ENCODE measurements at places on chromosomes 2 and 18.

DNA sequence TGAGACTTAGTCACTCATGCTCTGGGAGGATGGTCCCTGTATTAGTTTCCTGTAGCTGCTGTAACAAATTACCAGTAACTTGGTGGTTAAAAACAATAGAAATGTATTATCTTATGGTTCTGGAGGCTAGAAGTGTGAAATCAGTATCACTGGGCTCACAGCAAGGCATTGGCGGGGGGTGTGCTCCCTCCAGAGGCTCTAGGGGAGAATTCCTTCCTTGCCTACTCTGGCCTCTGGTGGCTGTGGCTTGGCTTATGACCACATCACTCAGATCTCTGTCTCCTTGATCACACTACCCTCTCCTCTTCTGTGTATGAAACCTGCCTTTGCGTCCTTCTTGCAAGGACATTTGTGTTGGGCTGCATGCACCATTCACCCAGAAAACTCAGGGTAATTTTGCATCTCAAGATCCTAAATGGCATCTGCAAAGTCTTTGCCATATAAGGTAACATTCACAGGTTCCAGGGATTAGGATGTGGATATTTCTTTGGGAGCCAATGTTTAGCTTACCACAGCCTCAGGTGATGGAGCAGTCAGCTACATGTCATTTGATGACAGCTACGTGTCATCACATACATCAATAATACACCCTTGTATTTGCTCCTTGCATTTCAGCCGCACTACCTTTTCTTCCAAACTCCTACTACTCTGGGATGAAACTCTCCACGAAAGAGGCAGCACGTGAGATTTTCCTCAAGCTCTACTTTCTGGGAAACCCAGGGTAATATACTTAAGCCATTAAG lies 49.6 kb upstream of the POU3F3 start:
- no peak for DNase-seq

- no peak for DNase-seq
Observed at GRCh38 chr2:51791496-51791895, 759.6 kb upstream of the NRXN1 start.

GRCh38 chr2:150110548-150110947 lies 376.9 kb downstream of the RND3 start:
- DNase-seq: no peak

- no peak for DNase-seq
Observed at GRCh38 chr2:202700075-202700901, 65.5 kb downstream of the FAM117B start.

GRCh38 chr2:239175181-239175580 lies 225.6 kb downstream of the HDAC4 start:
- no peak for DNase-seq

DNA sequence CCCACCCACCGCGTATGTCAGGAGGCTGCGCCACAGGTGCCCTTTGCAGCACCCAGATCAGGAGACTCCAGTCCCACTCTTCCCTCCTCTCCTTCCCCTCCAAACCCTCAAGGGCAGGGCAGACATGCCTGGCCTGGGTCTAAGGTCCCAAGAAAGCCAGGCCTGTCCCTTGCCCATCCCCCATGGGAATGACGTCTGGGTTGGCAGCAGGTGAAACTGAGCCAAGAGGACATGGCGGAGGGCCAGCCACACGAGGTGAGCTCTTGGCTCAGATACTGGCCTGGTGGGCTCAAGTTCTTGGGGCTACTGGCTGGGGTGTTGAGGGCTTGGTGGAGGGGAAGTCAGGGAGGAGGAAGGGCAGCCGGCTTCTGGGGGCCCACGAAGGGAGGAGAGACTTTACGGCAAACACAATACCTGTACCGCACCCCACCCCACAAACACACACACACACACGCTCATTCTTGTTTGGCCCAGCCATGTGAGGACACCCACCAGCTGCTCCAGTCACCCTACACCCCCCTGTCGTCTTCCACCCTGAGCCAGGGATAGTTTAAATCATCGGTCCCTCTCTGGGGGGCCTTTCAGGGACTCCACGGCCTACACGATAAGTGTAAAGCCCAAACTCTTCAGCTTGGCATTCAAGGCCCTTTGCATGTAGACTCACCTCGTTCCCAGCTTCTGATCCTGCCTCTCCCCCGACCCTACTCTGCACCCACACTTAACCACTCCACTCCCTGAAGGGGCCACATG lies 24.1 kb upstream of the TNS1 start:
- no peak for DNase-seq

GRCh38 chr2:181334158-181334826 lies 122.9 kb upstream of the ITGA4 start:
- DNase-seq: no peak

DNA sequence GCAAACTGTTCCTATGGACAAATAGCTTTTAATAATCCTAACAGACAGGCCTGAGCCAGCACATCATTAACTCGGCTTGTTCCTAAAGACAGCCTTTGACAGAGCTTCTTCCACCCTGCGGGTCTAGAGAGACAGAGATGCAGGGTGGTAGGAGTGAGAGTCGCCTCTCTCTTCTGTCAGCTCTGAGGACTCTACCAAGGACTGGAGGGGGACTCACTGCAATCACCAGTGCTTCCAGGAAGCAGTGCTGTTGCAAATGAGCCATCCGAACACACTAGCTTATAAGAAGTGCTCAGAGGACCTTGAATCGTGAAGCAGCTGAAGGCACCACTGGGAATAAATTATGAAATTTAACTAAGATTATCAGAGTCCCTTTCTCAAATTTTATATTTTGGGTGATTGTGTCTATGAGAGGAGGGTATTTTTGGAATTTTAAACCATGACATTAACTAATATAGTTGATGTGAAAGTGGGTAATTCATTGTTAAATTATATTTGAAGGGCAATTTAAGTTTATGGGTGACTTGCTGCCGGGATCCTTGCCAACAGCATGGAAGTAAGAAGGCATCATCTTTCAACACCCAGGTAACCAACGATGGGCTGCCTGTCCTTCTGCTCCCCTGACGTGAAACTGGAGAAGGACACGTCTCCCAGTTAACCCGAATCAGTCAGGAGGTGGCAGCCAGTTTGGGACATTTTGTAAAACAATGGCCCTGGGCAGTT lies 43.6 kb upstream of the PXDN start:
- DNase-seq: peak; percentile 52

DNA sequence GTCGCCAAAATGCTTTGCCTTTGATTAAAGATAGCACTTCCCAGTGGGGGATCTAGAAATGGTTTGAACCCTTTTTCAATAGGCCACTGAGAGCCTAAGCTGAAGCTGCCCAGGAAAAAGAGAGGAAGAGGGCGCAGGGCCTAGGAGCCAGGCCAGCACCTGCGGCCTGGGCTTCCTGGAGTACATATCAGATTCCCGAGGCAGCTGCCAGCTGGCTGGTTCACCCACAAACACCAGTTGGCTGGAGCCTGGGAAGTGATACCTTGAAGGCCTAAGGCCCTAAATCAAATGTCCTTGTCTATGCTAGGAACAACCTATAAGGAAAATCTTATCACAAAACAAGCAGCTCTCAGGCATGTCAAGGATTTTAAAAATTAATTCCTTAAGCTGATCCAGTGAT lies 37.1 kb downstream of the ANKRD44 start:
- no peak for DNase-seq

DNA sequence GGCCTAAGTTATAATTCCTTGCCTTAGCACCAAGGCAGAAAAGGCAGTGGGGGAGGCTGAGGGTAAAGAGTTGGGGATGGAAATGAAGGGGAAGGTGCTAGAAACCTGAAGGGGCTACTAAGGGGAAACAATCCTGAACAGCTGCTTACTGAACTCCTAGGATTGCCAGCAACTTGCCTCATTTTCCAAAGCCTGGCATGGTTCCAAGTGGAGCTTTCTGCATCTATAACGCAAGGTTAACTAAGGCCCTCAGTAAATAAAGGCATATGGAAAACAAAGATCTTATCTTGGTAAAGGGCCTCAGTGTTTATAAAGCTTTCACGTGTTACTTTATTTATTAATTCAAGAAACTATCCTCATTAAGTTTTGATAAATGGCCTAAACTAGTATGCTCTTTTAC lies 10.9 kb downstream of the MEP1B start:
- no peak for DNase-seq
